ENCODE measurements at places on chromosomes 7 and 10.
A peak's percentile ranks its signal among the peaks of the same experiment; 100 is the strongest.

GRCh38 chr7:15399441-15399840, 162.4 kb downstream of the AGMO start:
- DNase-seq = no peak

DNA sequence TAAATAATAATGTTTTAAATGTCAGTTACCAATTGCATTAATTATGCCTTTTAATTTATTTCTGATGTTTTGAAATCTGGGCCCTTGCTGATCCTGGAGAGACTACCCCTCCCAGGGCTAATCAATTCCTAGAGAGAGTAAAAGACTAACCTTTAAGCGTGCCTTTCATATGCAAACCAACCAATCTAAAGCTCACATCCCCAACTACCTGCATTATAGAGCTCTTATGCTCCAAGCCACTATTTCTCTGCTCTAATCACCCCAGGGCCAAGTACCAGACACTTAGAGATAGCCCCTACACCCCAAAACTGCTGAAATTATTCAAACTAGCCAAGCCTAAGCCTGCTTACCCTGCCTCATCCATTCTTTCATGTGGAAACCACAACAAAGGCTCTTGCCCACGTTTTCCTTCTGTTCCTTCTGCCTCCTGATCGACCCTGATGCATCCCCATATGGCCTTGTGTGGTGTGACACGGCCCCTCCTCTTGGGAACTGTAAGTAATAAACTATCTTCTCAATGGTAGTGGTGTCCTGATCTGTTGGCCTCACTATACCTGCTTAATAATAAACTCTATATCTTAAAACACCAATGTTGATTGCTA, 97.7 kb downstream of the HIBADH start:
- no peak for DNase-seq

DNA sequence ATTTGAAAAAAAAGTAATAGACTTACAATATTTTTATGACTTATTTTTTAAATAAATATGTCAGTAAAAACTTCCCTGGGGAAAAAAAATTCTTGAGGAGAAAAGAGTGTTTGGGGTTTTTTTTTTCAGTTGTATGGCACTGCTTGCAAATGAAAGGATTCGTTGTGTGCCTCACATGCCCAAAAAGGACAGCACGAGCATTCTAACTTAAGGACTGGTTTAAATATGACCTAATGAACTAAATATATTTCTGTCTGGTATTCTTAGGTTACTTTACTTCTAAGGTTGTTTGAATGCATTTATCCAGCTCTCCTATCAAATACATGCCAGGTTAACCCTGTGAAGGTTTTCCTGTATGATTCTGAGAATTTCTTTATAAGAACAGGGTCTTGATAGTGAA, 988 bp upstream of the CD36 start:
- no peak for DNase-seq

DNA sequence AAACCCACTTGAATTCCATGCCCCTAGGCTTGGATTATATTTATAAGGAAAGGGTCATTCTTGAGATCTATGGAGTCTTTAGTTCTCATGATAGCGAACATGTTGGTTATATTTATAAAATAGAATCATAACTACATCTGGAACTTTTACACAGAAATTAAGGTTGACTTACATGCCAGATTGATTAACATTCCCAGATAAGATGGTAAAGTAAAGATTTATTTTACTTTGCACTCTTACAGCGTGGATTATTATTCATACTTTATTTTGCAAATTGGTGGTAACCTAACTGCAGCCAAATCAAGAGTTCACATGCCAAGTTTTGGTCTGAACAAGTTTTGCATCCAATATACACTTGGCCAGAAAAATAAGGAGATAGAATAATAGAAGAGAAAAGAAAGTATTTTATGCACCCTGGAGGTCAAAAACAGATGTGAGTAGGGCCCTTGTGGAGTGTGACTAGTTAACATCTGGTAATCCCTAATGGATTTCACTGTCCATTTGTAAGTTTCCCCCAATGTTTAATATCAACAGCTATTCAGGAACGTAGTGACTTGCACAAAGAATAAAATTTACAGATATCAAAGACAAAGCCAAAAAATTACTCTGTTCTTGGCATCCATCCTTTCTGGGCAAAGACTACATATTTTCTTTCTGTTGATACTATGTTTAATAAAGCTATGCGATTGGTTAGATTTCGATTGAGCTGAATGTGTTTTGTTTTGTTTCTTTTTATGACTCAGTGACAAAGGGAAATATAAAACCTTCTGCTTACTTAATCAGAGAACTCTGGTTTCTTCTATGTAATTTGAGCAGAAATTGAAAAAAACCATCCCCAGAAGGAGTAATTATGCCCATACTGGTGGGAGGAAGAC, 10.1 kb upstream of the TMEM26 start:
- DNase-seq = no peak

DNA sequence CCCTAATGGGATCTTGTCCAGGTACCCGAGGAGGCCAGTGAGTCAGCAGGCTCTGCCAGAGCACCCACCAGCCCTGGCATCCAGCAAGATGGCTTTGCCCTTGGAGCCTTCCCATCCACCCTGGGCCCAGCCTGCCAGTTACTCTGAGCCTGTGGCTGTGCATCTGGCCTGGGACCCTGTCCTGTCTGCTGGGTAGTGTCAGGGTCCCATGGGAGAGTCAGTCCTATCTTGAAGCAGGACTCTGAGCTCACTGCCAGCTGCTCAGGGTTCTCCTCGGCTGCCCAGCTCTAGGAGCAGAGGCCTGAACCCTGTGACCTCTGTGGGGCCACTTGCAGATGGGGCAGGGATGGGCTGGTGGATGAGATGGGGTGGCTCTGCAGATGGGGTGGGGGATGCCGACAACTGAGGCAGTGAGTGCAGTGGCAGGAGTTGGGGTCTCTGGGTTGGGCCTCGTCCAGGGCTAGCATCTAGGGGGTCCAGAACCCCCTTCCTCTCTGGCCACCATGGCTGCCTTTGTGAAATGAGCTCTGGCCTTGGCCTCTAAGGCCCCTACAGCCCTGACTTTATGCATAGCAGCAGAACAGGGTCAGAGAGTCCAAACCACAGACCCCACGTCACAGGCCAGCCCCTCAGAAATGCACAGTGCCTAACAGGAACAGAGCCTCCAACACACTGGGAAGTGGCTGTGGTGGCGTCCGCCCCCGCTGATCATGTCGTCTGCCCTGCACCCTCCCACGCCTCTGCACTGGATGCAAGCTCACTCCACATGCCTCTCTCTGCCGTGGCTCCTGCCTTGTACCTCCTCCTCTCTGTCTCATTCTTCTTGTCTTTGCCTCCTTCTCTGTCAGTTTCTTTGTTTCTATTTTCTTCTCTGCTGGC, 88.1 kb upstream of the RET start:
- no peak for DNase-seq

DNA sequence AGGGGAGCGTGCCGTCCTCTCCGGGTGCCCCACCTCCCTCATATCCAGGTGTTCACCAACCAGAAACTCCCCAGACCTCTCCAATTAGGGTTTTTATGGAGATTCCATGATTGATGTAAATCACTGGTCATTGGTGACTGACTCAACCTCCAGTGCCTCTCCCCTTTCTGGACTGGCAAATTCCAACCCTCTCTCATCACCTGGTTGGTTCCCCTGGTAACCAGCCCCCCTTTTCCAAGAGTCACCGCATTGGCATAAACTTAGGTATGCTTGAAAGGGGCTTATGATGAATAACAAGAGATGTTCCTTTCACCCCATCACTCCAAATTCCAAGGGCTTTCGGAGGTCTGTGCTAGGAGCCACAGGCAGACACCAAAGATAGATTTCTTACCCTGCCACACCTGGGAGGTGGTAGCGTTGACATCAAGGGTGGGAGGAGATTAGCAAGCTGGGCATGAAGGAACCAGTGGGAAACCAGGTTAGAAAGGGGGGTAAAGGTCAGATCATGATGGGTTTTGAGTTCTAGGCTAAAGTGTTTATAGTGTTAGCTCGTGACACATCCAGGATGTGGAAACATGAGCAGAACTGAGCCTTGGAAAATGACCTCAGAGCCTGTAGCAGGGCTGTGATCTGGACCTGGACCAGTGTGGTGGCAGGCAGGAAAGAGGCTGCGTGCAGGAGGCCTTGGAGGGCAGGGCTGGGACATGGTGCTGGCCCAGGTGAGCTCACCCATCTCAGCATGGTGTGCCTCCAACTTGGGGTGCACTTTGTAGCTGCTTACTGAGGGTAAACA, 45.1 kb downstream of the CAMK1D start:
- DNase-seq = no peak

- no peak for DNase-seq
Observed at GRCh38 chr10:69504576-69505250, 53.4 kb downstream of the TSPAN15 start.

GRCh38 chr7:131007439-131008330, 273.7 kb upstream of the KLF14 start:
- peak; percentile 39 for DNase-seq

DNA sequence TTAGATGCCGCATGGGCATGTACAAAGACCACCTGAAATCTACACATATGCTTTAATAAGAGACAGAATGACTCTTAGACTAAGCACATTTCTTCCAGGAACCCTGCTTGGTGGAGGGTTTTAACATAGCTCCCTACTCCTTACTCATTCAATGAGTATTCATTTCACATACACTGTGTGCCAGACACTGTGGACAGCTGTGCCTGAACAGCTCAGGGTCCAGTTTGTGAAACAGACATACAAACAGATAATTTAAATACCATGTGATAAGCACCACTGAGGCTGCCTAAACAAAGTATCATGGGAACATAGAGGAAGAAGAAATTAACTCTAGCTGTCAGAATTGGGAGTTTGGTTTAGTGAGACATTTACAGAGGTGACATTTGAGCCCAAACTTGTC, 65.2 kb upstream of the ITPRID1 start:
- DNase-seq = no peak

DNA sequence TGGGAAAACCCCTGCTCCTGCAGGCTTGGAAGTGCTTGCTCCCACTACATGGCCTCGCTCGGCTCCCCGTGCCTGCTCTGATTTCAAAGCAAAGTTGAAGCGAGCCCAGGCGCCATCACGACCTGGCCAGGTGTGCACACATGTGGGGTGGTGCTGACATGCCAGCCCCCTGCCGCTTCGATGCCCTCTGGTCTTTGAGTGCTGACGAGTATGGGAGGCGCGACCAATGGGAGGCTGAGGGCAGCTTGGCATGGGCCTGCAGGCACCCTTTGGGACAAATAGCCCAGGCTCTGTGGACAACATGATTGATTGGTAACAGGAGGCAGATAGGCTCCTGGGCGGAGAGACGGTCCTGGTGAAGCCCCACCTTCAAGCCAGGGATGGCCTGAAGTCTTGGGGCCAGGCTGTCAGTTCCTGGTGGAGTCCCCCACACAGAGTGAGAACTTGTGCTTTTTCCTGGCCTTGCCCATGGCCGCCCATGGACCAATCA, 252.4 kb upstream of the SEMA3A start:
- DNase-seq = no peak

- DNase-seq = no peak
Observed at GRCh38 chr10:26485150-26485941, 47.2 kb downstream of the APBB1IP start.

GRCh38 chr10:77836299-77836820, 90.2 kb downstream of the DLG5 start:
- peak; percentile 38 for DNase-seq

- no peak for DNase-seq
Observed at GRCh38 chr7:101507791-101508252, 121.3 kb downstream of the MYL10 start.

DNA sequence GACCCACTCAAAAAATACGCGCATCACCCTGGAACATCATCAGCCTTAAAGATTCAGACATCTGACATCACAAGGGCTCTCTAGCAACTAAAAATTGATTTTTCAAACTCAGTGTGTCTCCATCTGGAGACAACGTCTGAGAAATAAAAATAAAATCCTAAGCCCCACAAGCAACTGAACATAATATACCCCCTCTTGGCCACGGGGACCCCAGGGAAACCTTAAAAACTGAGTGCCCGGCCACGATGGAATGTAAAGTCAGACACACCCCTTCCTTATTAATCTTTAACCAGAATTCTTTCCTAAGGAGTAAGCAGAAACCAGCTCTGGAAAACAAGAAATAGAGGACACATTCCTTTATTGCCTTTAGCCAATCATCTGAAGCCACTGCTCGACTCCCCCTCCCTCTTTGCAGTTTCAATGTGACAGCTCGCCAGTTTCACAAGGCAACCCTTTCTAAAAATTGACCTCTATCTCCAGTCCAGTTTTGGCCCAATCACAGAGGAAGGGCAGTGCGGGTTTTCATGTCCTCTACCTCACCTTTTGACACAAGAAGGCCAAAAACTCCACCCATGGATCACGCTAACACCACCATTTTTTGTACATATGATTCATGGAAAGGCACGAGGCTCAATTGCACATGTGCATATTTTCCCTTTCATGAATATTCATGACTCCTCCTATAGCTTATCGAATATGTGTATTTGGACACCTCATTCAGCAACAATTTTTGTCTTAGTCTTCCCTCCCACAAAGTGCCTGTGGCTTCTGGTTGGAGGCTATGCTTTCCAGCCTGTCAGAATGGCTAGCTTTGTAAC, 24.2 kb downstream of the IFIT3 start:
- no peak for DNase-seq

- no peak for DNase-seq
Observed at GRCh38 chr7:33744293-33745075, 160.9 kb upstream of the BMPER start.

DNA sequence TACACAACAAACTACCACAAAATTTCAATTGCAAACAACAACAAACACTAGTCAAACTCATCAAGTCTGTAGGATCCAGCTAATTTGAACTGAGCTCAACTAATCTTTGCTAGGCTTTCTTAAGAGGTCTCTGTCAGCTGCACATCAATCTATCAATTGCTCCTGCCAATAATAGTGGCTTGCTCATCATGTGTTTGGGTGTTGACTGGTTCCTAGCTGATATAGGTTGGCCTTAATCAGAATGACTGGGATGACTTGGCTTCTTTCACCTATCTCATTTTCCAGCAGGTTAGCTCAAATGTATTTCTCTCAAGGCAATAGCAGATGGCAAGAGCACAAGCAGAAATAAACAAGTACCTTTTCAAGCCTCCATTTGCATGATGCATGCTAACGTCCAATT, 370.3 kb upstream of the NFE2L3 start:
- DNase-seq = no peak

DNA sequence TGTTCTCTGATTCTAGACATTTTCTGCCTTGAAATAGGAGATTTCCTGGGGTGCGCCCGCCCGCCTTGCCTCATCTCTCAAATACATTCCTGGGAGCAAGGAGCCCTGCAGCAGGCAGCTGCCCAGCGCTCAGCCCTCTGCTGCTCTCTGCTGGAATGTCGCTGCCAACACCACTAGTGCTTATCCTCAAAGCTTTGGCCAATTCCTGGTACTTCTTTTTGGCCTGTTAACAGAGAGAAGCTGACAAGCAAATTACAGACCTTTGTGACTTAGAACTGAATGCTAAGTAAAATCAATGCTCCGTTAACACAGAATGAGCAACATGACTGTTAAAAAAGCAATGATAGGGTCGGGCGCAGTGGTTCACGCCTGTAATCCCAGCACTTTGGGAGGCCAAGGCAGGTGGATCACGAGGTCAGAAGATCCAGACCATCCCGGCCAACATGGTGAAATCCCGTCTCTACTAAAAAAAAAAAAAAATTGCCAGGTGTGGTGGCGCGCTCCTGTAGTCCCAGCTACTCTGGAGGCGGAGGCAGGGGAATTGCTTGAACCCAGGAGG, 41.9 kb upstream of the SYPL1 start:
- DNase-seq = peak; percentile 29

GRCh38 chr10:112643600-112644264, 196.7 kb downstream of the VTI1A start:
- no peak for DNase-seq

GRCh38 chr10:14093730-14094484, 236.8 kb downstream of the FRMD4A start:
- DNase-seq = no peak
